ENCODE measurements at places on chromosomes 11 and 22.
A peak's percentile ranks its signal among the peaks of the same experiment; 100 is the strongest.

- DNase-seq = no peak
These were observed at the start of gene MYO18B for GRCh38 chr22:25741692-25742626. TSS of gene MYO18B (plus strand) at chr22:25742188. CDS start at chr22:25761093, 18,905 bp downstream.

DNA sequence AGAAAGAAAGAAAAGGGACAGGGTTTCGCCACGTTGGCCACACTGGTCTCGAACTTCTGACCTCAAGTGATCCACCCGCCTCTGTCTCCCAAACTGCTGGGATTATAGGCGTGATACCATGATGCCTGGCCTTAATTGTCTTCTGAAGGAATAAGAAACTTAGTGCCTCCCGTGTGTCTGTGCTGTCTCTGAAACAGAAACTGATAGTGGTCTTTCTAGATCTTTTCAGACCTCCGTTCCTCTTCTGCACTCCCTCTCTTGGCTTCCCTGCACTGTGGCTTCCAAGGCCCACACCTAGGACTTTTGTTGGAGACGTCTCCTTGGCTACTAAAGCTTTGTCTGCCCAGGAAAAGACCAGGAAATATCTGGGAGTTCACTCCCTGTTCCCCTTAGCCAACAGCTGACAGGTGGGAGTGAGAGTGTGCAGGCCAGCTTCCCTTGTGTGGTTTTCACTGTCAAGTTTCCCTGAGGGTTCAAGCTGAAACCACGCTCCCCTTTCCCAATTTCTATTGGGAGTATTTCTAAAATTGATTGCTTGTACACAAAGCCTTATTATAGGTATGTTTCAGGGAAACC is 10.1 kb upstream of the HTR3B start:
- no peak for DNase-seq

- DNase-seq = no peak
These were observed 4.9 kb upstream of the SPECC1L start for GRCh38 chr22:24265734-24266133.

- no peak for DNase-seq
These were observed 2.1 kb downstream of the GAL start for GRCh38 chr11:68686486-68686885.

- DNase-seq = no peak
These were observed 86.5 kb downstream of the TRPC6 start for GRCh38 chr11:101497291-101497690.

DNA sequence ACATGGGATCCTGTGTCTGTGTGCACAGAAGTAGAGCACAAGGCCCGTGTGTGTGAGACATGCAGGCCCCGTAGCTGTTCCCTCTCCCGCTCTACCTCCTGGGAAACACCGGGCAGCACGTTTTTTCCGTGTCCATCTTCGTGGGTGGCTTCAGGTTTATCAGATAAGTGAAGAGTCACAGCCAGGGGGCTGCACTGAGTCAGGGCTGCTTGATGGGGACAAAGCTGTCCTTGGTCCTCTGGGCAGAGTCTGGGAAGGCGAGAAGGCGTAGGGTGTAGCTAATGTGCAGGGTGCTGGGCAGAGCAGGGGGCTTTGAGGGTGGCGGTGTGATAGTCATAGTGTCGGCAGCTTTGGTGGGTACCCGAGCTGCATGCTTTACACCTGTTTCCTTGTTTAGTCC is 23.7 kb downstream of the INCENP start:
- no peak for DNase-seq

GRCh38 chr11:61532134-61533038 is 23.8 kb downstream of the LRRC10B start:
- DNase-seq = peak; percentile 20

GRCh38 chr11:62428871-62429560 is 10.2 kb downstream of the SCGB1A1 start:
- DNase-seq = no peak

- peak; percentile 8 for DNase-seq
These were observed 10.4 kb upstream of the HIKESHI start for GRCh38 chr11:86291466-86292262.

DNA sequence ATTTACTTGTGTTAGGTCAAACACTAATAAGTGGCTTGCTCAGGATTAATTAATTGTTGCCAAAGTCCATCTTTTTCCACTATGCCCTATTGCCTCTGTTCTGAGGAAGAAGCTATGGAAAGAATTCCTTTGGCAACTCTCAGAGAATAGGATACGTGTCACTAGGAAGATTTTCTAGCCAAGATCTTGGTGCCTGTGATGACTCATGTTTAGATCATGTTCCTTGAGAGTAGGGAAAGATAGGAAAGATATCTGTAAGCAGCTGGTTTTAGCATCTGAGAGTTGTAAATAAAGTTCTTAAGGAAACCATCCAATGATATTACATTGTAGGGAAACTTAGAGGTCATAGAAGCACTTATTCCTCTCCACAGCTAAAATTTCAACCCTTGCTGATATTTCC is 15.7 kb downstream of the SLN start:
- no peak for DNase-seq

DNA sequence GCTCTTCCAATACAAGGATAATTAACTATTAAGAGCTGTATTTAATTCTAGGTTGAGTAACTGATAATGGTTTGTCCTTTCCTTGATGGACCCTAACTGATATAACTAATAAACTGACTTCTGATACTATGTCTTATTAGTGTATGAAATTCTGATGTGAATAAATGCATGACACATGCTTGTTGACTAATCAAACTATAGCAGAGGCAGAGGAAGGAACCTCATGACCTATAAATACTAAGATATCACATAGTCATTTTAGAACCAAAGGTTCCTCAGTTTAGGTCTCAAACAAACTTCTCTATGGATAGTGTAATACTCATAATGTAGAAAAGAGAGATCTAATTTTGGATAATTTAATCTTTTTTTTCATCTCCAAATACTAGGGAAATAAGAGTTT is 4.8 kb upstream of the HBD start:
- no peak for DNase-seq

- no peak for DNase-seq
These were observed 7.2 kb downstream of the CLMP start for GRCh38 chr11:123187665-123188507.

All from NCI-H1694 treated with DMSO at 0.1 percent for 48 hours (cell line).